Body of pancreas (tissue), 4 donors: ENCODE measurements at places on chromosomes 1 and 21. TPM values are rescaled to one million over a fixed set of nuclear protein-coding genes. Genes with fewer than 3 reads are reported as not detected.

- no peaks in the 10 kb centered on the region for H3K36me3 ChIP-seq
- no peaks in the 10 kb centered on the region for H3K27me3 ChIP-seq
- no peak overlapping the region for H3K27ac ChIP-seq
- H3K4me3 ChIP-seq, result no peak overlapping the region
Observed at GRCh38 chr1:85417876-85418275, 47.1 kb downstream of the DDAH1 start.

DNA sequence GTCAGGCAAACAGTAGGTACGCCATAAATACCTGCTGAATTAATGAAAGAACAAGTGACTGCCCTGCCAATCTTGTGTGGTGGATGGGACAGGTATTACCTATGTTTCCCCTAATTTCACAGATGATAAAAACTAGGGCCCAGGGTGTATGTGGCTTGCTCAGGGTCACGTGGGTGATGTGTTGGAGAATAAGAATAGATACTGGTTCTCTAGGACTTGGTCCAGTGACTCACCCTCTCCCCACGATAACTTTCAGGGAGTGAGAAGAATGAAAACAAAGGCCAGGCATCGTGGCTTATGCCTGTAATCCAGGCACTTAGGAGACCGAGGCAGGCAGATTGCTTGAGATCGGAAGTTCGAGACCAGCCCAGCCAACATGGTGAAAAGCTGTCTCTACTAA lies 26.7 kb downstream of the SLC26A9 start:
- H3K4me1 ChIP-seq, result peaks cover 60% of the 10 kb centered on the region
- DNase-seq, result no peak
- no peak overlapping the region for H3K27ac ChIP-seq
- no peaks in the 10 kb centered on the region for H3K36me3 ChIP-seq

GRCh38 chr1:240608707-240609106 lies 3.2 kb downstream of the GREM2 start:
- H3K27me3 ChIP-seq, result no peaks in the 10 kb centered on the region
- no peaks in the 10 kb centered on the region for H3K36me3 ChIP-seq
- H3K27ac ChIP-seq, result no peak overlapping the region
- DNase-seq, result no peak
- H3K4me3 ChIP-seq, result no peak overlapping the region

GRCh38 chr1:236141447-236142252 lies 689 bp upstream of the GPR137B start:
- H3K27ac ChIP-seq, result no peak overlapping the region
- DNase-seq, result no peak
- no peaks in the 10 kb centered on the region for H3K36me3 ChIP-seq
- no peaks in the 10 kb centered on the region for H3K27me3 ChIP-seq
- no peak overlapping the region for H3K4me3 ChIP-seq

DNA sequence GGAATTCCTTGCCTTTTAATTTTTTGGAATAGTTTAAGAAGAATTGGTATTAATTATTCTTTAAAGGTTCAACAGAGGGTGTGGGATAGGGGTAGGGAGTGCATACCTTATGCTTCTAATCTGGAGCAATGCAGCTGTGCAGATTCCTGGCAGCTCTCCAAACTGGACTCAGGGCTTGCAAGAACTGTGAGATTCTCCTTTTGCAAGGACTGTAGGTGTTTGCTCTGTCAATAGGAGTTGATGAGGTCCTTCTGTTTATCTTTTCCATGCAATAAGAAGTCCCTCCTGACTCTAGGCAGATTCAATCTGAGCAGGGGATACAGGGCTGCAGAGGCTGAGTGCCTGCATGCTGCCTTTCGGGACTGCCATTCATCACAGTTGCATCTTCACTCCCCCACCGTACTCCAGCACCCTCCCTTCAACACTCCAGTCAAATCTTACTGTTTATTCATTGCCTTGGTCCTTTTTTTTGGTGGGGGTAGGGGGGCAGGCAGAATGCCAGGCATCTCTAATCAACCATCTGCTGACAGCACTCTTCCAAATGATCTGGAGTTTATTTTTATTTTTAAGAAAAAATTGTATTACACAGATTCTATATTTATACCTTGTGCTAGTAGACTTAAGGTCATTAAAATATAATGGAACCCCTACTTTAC lies 122.3 kb downstream of the DISC1 start:
- no peaks in the 10 kb centered on the region for H3K27me3 ChIP-seq
- H3K36me3 ChIP-seq, result no peaks in the 10 kb centered on the region
- H3K4me3 ChIP-seq, result no peak overlapping the region
- peak; percentile 46 for DNase-seq
- no peak overlapping the region for H3K27ac ChIP-seq

DNA sequence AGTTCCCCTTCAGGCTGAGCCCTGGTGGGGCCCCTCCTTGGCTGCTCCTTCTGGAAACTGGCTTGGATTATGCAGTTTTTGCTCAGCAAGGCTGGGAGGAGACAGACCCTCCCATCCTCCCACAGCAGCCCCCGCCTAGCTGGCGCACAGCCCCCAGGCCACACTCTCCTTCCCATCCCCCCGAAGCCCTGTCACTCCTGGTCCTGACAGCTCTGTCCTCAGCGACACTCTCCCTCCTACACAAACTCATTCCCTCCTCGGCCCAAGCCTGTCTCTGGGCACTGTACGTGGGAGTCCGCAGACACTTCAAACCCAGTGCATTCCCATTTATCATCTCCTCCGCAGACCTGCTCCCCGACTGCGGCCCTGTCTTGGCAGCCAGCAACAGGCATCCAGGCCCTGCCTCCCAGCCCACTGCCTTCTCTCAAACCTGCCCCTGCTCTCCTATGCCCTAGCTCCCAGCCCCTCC lies 25.0 kb upstream of the EPHB2 start:
- H3K36me3 ChIP-seq, result no peaks in the 10 kb centered on the region
- no peak for DNase-seq
- H3K4me1 ChIP-seq, result no peaks in the 10 kb centered on the region
- H3K27me3 ChIP-seq, result no peaks in the 10 kb centered on the region
- no peak overlapping the region for H3K4me3 ChIP-seq
- H3K27ac ChIP-seq, result no peak overlapping the region

DNA sequence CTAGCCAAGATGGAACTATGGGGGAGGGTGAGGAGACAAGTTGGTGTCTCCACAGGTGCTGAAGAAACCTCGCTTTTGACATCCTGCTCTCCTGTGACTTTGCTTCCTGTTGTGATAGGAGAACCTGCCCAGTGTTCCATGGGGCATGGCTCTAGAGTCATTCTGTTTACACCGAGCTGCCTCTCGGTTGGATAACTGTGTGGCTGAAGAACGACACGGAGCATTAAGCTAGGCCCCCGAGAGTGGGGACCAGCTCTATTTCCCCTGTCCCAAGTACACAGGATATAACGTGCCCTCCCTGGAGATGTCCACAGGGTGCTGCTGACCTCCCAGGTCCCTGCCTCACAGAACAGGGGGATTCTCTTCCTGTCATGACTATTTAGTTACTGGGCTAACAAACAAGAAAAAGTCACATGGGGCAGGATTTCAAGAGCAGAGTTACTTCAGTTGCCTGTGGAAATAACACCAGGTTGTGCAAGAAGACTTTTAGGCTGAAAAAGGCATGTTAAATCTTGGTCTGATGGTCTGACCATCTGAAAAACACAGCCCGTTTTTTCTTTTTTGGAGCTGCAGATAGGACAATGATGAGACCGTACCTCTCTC lies 29.4 kb upstream of the PPP2R5A start:
- no peaks in the 10 kb centered on the region for H3K27me3 ChIP-seq
- H3K4me1 ChIP-seq, result peaks cover 28% of the 10 kb centered on the region
- DNase-seq, result no peak
- H3K36me3 ChIP-seq, result no peaks in the 10 kb centered on the region
- H3K4me3 ChIP-seq, result no peak overlapping the region
- no peak overlapping the region for H3K27ac ChIP-seq

DNA sequence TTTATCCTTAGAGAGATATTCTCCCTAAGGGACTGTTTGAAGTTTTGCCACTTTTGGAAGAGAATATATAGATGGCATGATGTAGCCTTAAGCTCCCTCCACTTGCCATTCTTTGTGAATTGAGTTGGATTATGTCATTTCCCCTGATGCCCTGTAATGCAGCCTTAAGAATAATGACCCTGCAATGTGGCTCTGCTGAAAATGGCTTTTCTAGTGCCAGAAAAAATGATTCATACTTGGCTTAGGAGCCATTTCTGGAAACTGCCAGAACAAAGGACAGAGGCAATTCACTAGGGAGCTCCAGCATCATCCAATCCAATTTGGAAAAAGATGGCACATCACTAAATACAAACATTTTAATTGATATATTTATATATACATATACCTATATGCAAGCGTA lies 265.3 kb downstream of the SPATA17 start:
- no peak overlapping the region for H3K4me3 ChIP-seq
- DNase-seq, result no peak
- no peaks in the 10 kb centered on the region for H3K27me3 ChIP-seq
- no peak overlapping the region for H3K27ac ChIP-seq
- no peaks in the 10 kb centered on the region for H3K36me3 ChIP-seq

- no peaks in the 10 kb centered on the region for H3K4me1 ChIP-seq
- H3K36me3 ChIP-seq, result no peaks in the 10 kb centered on the region
- no peak overlapping the region for H3K4me3 ChIP-seq
Observed at GRCh38 chr1:66217021-66217420, 316.9 kb upstream of the SGIP1 start.

DNA sequence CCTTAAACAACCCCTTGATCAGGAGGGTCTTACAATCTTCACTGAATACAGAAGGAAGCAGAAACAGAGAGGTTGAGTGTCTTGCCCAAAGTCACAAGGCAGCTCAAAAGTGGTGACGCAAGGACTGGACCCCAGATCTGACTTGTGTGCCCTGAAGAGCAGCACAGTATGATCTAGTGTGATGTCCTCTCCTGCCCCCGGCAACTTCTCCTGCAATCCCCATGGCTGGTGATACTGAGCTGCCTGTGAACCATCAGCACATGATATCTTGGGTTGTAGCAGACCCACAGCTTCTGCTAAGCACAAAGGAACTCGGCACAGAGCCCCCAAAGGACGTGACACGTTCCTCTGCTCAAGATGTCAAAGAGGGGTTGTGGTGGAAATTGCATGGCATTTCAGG lies 51.2 kb upstream of the EDN2 start:
- H3K27ac ChIP-seq, result no peak overlapping the region
- no peaks in the 10 kb centered on the region for H3K27me3 ChIP-seq
- H3K4me1 ChIP-seq, result peaks cover 15% of the 10 kb centered on the region
- H3K4me3 ChIP-seq, result no peak overlapping the region
- DNase-seq, result no peak
- no peaks in the 10 kb centered on the region for H3K36me3 ChIP-seq

- H3K4me1 ChIP-seq, result no peaks in the 10 kb centered on the region
- no peaks in the 10 kb centered on the region for H3K27me3 ChIP-seq
- no peaks in the 10 kb centered on the region for H3K36me3 ChIP-seq
- H3K27ac ChIP-seq, result no peak overlapping the region
- no peak overlapping the region for H3K4me3 ChIP-seq
- DNase-seq, result no peak
Observed at GRCh38 chr1:81158592-81158991, 642.1 kb upstream of the ADGRL2 start.

DNA sequence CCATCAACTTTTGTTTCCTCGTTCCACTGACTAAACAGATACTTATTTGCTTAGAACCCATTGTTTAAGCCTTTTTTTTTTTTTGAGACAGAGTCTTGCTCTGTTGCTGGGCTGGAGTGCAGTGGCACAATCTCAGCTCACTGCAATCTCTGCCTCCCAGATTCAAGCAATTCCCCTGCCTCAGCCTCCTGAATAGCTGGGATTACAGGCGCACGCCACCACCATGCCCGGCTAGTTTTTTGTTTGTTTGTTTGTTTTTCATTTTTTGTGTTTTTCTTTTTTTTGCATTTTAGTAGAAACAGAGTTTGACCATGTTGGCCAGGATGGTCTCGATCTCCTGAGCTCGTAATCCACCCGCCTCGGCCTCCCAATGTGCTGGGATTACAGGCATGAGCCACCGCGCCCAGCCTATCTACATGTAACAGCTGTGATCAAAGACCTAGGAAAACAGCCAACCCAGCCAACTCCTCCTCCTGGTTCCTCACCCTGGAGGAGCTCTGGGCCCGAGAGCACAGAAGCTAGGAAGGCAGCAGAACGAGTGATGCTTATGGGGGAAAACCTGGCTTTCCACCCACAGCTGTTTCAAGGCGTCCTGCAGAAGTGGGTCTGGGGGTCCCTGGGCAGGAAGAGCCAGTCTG lies 32.9 kb downstream of the KCNN3 start:
- no peaks in the 10 kb centered on the region for H3K27me3 ChIP-seq
- DNase-seq, result peak; percentile 26
- H3K4me1 ChIP-seq, result peaks cover 18% of the 10 kb centered on the region
- H3K4me3 ChIP-seq, result no peak overlapping the region

GRCh38 chr1:181479137-181479745 lies 4.1 kb upstream of the CACNA1E start:
- no peak overlapping the region for H3K27ac ChIP-seq
- H3K4me3 ChIP-seq, result no peak overlapping the region
- H3K4me1 ChIP-seq, result peaks cover 17% of the 10 kb centered on the region
- H3K36me3 ChIP-seq, result no peaks in the 10 kb centered on the region

GRCh38 chr1:61273167-61273705 lies 190.9 kb downstream of the NFIA start:
- no peaks in the 10 kb centered on the region for H3K27me3 ChIP-seq
- no peaks in the 10 kb centered on the region for H3K36me3 ChIP-seq
- no peak overlapping the region for H3K27ac ChIP-seq
- no peak for DNase-seq
- no peak overlapping the region for H3K4me3 ChIP-seq
- H3K4me1 ChIP-seq, result no peaks in the 10 kb centered on the region

DNA sequence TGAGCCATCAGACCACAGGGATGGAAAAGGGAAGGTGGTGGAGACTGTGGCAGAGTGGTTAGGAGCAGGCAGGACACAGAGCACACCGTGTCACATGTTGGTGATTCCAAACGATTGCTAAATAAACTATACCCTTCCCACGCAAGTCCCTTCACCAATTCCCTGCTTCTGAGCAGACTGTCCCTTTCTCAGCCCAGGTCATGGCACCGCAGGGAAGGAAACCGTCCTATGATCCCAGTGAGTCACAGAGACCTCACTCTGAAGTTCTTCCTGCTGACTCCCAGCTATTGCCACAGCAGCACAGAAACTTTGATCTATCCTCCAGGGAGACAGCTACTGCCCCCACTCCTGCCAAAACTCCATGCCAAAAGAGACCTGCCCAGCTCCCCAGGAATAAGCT lies 19.2 kb downstream of the RIMS3 start:
- H3K4me1 ChIP-seq, result peaks cover 3% of the 10 kb centered on the region
- no peak overlapping the region for H3K27ac ChIP-seq
- no peak for DNase-seq

DNA sequence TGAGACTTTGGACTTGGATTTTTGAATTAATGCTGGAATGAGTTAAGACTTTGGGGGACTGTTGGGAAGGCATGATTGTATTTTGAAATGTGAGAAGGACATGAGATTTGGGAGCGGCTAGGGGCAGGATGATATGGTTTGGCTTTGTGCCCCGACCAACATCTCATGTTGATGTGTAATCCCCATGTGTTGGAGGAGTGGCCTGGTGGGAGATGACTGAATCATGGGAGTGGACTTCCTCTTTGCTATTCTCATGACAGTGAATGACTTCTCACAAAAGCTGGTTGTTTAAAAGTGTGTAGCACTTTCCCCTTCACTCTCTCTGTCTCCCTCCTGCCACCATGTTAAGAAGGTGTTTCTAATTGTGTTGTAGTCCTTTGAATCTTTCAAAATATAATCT lies 9.3 kb upstream of the PHGDH start:
- no peak overlapping the region for H3K4me3 ChIP-seq
- H3K27ac ChIP-seq, result no peak overlapping the region
- no peaks in the 10 kb centered on the region for H3K4me1 ChIP-seq
- DNase-seq, result no peak
- no peaks in the 10 kb centered on the region for H3K36me3 ChIP-seq

Gene CLIC4
- 58.1 TPM for total RNA-seq

Gene CCDC27
- total RNA-seq, result not detected

Gene FCRL5
- 0.33 TPM for total RNA-seq

Gene SPRR1A
- total RNA-seq, result not detected

Gene LGR6
- total RNA-seq, result 0.52 TPM

Gene TMEM200B
- total RNA-seq, result not detected

Gene IRF6
- 13.2 TPM for total RNA-seq

Gene OSCP1
- 3.9 TPM for total RNA-seq
